ENCODE measurements at places on chromosomes 6 and 20.

GRCh38 chr6:89952686-89953085 is 58.4 kb downstream of the GJA10 start:
- peak; percentile 90 for DNase-seq

GRCh38 chr20:61443443-61444126 is 191.5 kb downstream of the CDH4 start:
- peak; percentile 46 for DNase-seq

DNA sequence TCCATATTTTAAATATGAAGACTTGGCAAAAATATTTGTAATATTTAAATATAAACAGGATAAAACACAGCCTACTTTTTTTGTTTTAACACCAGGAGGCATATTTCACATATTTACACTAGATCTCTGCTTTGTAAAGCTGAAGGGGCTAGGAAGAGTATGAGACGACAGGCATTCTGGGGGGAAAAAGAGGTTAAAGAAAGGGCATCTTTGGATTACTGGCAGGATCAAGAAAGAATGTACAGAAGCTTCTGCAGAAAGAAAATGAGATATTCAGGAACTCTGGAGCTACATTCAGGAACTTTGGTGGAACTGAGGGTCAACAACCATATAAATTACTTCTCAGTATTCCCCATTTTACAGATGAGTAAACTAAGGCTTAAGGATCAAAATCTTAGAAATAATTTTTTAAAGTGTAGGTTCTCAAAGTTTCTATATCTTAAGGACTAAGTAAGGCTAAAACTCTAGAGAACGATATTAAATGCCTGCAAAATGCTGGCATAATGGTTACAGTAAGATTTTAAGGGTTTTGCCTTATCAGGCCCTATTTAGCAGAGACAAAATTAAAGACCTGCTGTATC is 156.5 kb downstream of the CDK19 start:
- no peak for DNase-seq

- no peak for DNase-seq
Observed at GRCh38 chr6:53770780-53771249, 24.0 kb upstream of the LRRC1 start.

DNA sequence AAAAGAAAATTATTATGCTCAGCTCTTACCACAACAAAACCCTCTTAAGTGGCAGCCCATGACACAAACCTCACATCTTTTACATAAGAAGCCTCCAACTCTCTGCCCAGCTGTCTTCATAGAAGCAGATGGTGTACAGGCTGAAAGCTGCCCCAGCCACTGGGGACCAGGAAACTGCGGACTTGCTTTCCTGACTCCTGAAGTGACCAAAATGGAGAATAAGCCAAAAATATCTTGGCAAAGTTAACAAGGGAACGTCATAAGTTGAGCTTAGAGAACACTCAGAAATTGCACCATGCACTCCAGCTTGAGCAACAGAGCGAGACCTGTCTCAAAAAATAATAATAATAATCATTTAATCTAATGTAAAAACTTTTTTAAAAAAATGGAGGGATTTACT is 160.3 kb upstream of the CDYL start:
- no peak for DNase-seq

DNA sequence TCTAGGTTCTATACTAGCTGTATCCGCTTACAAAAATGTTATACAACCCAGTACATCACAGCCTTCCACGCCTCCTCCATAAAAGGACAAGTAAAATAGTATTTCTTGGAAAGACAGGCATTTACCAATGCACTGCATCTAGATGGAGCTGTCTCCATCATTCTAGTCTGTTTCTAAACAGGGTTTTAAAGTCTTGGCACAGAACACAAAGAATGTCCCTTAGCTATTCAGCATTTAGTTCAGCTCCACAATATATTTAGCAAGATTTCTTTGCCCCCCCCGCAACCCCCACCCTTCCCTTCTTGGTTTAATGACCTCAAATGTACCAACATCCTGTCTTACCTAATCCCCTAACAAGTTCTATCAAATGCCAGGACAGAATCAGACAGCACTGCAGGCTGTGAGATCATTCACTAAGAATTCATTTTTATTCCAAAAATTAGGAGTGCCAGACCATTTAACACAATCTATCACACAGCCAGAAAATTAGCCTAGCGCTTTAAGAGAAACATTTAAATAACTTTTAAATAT is 198.6 kb downstream of the BACH2 start:
- peak; percentile 98 for DNase-seq

GRCh38 chr20:17889226-17889625 is 79.4 kb downstream of the SNX5 start:
- peak; percentile 22 for DNase-seq

All from fibroblast of skin of right quadriceps (primary cell).